ENCODE measurements at places on chromosomes 2 and 18.

- no peak for DNase-seq
Observed at GRCh38 chr2:8413589-8414135, 268.2 kb upstream of the ID2 start.

GRCh38 chr2:236998236-236998635 lies 87.5 kb upstream of the COPS8 start:
- DNase-seq = no peak

DNA sequence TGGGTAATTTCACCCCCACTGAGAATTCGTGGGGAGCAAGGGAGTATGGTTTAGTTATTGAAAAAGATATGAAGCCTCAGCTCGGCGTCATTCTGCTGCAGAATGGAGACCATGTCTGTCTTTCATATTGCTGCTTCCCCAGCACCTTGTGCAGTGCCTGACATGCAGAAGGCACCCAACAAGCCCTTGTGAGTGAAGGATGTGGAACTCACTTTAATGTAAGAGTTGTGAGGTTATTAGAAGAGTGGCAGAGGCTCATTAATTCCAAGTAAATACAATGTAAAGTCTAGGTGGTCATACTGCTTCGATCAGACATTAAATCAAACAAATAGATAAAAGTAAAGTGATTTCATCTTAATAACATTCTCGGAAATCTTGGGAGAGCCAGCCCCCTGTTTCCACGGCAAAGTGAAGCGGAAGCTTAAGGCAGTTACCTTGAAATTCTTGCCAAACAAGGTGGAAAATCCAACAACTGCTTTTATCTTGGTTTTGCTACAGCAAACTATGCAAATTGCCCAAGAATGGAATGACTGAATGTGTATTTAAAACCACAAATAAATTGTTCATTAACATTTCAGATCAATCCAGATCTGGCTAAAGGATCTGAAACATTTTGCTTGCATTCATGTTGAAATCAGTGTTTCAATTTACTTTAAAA lies 9.6 kb downstream of the CFAP221 start:
- DNase-seq = no peak

DNA sequence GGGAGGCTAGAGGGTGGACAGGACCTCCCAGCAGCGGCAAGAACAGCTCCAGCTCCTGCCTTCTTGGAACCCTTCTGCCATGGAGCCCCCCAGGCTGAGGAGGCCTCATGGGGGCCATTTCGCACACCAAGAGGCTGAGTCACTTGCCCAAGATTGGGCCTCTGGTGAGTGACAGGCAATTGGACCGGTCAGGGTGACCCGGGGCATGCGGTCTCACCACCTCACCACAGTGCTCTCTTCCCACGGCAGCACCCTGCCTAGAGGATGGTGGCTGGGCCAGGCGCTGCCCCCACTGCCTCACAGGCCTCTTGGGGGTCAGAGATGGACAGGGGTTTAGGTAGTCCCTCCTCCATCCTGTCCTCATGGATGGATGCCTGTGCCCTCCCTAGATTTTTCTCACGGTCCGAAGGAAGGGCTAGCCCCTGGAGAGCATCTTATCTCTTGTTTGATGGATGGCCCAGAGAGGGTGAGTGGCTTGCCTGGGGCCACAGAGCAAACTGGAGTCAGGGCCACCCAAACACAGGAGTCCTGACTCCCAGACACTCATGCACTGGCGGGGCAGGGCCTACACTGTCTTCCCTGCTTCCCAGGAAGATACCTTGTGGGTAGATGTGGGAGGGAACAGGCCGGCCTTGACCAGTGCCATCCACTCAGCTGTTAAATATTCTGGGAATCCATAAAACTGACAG lies 119.2 kb downstream of the INHBB start:
- no peak for DNase-seq

GRCh38 chr2:53513167-53513666 lies 254.4 kb upstream of the CHAC2 start:
- no peak for DNase-seq

- DNase-seq = no peak
Observed at GRCh38 chr18:75268364-75268646, 57.7 kb downstream of the TSHZ1 start.

GRCh38 chr2:95312543-95313201 lies 15.5 kb downstream of the KCNIP3 start:
- no peak for DNase-seq

- DNase-seq = no peak
Observed at GRCh38 chr2:17057109-17058017, 391.7 kb upstream of the CYRIA start.

DNA sequence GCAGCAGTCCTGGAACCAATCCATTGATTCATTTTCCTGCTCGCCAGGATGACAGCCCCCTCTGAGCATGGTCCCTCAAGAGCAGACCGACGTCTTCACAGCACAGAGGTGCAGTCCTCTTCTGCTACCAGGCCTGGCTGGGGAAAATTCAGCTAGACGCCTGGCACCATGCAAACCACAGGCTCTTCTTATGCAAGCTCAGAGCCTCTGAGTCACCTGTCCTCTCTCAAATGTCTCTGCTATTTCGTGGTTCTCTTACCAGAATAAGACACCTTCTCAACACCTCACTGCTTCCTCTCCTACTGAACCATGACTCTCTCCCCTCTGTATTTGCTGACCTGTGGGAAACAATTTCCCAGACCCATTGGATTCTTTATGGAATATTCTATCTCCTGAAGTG lies 79.8 kb upstream of the CYRIA start:
- DNase-seq = peak; percentile 65

DNA sequence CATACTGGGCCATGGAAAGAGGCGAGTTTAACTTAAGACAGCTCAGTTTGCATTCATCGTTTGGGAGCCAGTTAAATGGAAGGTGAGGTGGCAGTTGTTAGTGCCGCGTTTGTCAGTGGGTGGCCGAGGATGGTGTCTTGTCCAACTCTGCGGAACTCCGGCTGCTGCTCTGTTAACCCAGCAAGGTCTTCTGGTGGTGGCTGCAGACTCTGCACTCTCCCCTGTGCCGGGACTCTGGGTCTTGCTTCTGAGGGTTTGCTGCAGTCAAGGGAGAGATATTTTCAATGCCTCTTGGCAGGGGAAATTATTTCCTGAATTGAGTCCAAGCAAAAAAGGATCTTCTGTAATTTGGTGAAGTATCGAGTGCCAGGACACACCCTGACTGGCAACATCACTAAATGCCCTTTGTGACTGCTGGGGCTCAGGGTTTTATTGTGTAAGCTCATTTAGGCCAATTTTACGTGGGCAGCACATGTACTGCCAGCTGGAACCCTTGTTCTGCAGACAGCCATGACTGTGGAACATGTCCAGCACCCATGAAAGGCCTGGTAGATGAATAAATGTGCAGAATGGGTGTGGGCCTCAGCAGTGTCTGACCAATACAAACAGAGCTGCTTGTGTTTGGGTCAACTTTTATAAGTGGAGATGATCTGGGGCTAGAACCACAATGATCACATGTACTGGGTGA lies 58.1 kb downstream of the IL1R2 start:
- no peak for DNase-seq

GRCh38 chr18:59867337-59868104 lies 32.3 kb upstream of the PMAIP1 start:
- DNase-seq = no peak

DNA sequence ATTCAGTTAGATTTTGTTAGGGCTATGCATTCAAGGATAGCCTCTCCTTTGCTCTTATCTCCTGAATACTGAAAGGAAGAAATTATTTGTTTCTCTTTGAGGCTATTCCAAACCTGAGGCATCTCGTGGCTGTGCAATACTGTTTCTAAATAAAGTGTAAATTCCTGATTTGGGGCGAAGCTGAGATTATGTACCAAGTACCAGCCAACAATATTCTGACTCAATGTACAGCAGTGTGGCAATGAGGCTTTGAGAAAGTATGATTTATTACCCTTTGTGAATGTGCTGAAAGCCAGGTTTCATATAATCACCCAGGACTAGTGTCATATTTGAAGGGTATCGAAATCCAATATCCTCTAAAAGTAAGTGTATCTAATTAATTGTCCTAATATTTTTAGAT lies 113.5 kb downstream of the MEIS1 start:
- no peak for DNase-seq

DNA sequence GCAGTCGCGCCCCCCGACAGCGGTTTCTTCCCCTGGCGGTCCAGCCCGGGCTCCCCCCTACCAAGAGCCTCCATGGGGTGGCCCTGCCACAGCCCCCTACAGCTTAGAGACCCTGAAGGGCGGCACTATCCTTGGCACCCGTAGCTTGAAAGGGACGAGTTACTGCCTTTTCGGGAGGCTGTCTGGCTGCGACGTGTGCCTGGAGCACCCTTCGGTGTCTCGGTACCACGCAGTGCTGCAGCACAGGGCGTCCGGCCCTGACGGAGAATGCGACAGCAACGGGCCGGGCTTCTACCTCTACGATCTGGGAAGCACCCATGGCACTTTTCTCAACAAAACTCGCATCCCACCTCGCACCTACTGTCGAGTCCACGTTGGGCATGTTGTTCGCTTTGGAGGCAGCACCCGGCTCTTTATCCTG lies 475 bp downstream of the SLC4A1AP start:
- no peak for DNase-seq

DNA sequence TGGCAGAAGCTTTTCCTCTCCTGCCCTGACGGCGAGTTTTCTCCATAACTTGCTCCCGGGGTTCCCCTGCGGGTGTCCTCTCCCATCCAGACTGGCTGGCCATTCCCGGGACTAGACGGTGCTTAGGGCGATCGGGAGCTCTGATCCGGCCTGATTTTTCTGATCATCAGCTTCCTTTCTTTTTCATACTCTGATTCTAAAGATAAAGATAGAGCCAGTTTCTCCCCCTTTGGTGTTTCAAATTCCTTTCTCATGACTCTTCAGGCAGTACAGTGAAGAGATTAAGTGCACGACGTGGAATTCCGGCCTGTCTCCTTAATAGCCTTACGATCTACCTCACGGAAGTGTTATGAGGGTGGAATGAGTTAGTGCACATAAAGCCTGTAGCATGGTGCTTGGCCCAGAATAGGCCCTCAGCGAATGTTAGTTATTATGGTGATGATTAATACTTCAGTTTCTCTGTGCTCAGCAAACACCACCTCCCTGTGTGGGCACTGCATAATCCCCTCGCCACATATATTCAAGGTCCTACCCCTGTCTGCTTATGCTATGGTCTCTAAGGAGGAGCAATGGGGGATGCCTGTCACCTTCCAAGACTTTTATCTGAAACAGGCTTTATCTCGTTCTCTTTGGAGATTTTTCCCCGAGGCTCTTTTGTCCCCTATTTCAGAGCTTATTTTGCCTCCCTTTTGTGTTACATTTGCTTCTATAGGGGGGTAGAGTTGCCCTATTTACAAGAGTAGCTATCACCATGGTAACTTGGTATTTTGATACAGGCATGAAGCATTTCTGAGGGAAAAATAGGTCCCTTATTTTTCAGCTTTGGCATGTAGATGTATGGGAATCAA lies 254.8 kb downstream of the CDH2 start:
- DNase-seq = peak; percentile 89

DNA sequence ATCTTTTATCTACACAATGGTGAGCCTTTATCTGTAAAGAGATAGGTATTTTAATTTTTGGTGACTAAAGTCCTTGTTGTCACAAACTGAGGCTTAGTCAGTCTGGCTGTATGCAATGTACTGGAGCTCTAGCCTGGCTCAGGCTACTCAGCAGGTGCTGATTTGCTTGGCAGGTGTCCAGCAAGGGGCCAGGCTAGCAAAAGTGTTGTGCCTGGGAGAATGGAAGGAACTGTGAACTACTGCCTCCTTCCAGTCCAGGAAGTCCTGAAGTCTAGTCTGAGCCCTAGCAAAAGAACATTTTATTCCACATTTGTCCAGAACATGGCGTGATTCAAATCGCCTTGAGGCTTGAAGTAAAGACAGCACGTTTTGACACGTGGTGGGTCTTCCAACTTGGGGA lies 260.5 kb downstream of the CCDC85A start:
- DNase-seq = peak; percentile 4

DNA sequence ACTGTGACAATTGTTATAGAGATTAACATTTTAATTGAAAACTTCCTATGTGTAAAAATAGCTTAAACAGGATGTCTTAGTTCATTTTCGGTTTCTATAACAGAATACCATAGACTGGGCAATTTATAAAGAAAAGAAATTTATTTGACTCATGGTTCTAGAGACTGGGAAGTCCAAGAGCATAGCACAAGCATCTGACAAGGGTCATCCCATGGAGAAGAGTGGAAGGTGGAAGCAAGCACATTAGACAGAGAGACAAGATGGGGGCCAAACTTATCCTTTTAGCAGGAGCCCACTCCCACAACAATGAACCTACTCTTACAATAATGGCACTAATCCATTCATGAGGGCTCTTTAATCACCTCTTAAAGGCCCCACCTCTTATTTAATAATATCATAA lies 100.3 kb downstream of the FAM161A start:
- no peak for DNase-seq

- no peak for DNase-seq
Observed at GRCh38 chr18:79902640-79903039, 48.8 kb downstream of the SLC66A2 start.

DNA sequence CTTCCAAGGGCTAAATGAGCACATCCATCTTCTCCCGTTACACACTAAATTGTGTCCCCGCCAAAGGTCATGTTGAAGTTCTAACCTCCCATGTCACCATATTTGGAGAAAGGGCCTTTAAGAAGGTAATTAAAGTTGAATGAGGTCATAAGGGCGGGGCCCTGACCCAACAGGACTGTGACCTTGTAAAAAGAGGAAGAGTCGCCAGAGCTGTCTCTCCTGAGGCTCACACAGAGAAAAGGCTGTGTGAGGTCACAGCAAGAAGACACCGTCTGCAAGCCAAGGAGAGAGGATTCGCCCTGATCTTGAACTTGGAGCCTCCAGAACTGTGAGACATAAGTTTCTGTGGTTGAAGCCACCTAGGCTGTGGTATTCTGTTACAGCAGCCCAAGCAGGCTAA lies 24.1 kb downstream of the TRABD2A start:
- no peak for DNase-seq

- DNase-seq = no peak
Observed at GRCh38 chr2:85765081-85765731, 11.4 kb downstream of the ATOH8 start.

GRCh38 chr18:28113271-28114029 lies 63.5 kb downstream of the CDH2 start:
- no peak for DNase-seq

DNA sequence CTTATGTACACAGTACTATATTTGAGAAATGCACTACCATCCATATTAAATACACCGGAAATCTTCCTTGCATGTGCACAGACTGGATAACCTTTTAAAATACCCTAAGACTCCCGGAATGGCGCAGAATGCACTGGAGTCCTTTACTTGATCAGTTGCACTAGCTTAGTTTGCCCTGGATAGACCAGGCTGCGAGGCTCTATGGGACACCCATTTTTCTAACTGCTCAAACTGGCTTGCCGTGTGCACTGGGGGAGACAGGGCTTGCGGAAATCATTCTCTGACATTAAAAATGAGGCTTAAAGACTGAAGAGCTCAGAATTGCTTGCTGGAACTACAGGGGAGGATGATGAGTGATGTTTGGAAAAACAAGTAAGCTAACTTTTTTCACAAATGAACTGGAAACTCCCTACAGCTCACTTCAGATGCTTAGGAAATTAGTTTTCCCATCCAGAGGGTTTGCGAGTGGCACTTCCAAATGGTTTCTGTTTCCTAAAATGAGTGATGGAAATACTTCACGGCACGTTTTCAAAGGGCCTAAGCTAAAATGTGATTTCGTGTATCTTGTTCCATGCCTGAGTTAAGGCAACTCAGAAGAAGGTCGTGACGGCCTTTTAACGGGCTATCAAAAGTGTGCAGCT lies 2.7 kb downstream of the NCK2 start:
- DNase-seq = no peak

Data from HT1080 (cell line).